GM10248 (cell line): ENCODE measurements at places on chromosomes 1 and 21.

GRCh38 chr1:248697907-248698306 lies 4.7 kb downstream of the OR14I1 start:
- no peak for DNase-seq

DNA sequence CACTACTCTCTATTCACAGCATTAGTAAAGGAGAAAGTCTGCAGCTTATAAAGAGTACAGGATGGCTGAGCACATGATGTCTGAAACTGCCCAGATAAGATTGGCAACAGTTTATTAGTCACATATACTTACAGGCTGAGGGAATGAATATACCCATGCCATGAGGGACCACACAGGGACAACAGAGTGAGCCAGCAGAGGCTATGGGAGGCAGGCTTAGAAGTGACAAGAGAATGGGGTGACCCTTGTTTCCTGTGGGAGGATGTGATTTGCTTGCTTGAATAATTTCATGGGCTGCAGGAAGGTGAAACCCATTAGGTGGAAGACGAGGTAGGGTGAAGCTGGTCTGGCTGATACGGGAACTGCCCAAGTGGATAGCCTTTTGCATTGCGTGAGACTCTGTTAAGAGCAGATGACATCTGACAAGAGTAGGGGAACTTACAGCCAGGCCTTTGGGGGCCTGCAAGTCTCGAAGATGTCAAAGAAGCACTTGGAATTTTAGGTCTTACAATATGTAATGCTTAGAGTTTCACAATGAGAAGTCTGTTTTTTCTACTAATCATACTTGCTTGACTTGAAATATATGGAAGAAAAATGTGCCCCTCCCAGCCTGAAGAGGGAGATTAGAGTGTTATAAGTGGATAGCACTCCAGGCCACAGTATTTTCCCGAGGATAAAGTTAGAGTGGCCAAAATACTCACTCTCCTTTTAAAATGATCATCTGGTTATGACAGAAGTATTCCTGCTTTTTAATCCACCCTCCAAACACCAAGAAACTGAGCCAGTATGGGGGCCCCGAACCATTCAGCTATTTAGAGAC lies 34.6 kb upstream of the TNFSF4 start:
- no peak for DNase-seq

DNA sequence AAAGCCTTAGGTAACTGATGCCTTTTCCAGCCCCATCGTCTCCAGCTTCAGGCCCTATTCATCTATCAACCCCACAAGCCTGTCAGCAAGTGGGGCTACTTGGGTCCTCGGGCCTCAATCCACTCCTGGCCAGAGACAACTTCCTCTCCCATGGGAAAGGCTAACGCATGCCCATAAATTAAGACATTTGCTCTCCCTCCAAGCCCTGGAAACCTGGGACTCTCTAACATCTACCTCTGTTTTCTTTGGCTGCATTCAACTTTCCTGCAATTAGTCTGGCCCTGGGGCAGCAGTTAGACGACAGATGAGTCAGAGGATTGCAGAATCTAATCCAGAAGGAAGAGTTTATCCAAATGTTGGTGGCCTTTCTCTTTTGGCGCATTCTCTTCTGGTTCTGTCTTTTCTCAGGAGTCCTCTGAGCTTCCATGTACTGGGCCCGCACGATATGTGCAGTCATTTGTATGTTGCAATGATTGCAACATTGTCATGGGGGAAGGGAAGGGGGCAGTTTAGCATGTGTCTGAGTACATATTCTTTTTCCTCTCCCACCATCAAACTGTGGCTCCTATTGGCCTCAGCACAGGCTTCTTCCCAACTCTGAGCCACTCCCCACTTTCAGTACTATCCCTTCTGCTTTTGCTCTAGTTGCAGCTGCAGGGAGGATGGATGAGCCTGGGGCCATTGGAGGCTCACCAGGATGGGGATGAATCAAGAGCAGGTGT lies 54.4 kb downstream of the NAV1 start:
- DNase-seq = no peak

- DNase-seq = peak; percentile 75
Observed at GRCh38 chr1:200971955-200972711, 51.4 kb downstream of the KIF21B start.

DNA sequence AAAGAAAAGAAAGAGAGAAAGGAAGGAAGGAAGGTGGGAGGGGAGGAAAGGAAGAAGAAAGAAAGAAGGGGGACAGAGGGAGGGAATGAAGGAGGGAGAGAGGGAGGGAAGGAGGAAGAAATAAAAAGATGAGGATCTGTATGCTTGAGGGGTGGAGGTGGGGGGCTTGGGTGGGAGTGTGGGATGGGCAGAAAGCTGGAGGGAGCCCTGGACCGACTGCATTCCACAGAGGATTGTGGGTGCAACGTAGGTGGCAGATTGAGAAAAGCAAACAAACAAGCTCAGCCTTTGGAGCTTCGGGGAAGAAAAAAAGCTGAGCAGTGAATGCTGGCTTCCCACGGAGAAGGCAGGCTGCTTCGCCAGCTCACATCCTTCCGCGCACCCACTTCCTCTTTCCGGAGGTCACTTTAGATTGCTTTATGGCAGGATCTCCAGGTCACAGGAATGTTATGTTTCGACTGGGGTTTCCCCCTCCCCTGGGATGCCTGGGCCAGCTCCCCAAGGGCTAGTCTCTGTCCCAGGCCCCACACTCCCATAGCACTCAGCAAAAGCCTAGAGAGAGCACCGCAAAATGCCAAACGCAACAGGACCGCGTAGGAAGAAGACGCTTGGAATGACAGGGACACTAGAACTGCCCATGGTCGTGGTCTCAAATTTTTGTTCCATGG lies 20.7 kb upstream of the LGALS8 start:
- no peak for DNase-seq

DNA sequence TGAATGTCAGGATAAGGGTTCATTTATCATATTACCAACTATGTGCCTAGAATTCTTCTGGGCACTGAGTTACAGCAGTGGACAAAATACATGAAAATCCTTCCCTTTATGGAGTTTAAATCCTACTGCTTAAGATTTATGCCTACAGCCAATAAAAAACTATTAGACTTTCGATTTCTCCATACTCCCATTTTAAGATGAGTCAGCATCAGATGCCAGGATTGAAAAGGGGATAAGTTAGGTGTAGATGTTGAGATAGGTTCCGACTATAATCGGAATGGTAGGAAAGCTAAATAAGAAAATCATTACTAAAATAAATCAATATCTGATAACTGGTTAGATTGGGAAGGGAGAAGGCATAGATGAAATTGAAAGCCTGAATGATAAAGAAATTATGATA lies 3.2 kb upstream of the COL24A1 start:
- no peak for DNase-seq

GRCh38 chr1:65002156-65002507 lies 35.8 kb upstream of the JAK1 start:
- no peak for DNase-seq

DNA sequence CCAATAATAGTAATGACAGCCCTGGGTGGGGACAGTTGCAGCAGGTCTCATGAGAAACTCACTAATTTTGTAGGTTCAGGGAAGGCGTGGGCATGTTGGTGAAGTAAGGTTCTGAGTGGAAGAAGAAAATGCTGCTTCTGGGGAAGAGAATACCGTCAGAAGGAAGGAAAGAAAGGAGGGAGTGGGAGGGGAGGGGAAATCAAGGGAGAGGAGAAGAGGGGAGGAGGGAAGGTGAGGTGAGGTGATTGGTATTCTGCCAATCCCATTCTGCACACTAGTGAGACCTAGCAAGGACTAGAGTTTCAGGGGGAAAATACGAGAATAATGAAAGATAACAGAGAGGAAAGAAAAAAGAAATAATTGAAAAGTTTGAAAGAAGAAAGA lies 32.4 kb upstream of the MGST3 start:
- DNase-seq = no peak

- no peak for DNase-seq
Observed at GRCh38 chr1:39854738-39855137, 28.6 kb downstream of the TRIT1 start.

DNA sequence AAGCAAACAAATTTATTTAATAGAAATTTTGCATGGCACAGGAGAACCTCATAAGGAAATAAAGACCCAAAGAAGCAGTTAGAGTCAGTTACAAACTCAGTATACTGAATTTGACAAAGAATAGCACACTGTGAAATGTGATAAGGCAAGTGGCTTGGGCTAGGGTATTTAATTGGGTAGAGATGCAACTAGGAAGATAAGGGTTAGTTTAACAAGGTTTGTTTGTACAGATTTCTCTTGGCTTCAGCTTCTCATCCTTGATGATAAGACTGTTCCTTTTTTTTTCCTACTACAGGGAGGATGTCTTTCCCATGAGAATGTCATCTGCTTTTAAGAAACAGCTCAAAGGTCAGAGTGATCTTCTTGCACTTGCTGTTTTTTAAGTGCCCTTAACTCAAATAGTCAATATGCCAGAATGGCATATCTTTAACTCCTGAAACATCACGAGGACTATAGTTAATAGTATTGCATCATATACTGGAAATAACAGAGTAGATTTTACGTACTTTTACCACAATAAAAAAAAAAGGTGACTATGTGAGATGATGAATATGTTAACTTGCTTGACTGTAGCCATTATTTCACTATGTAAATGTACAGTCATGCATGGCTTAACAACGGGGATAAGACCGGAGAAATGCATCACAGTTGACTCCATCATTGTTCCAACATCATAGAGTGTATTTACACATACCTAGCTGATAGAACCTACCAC lies 9.2 kb upstream of the TRAF3IP3 start:
- DNase-seq = no peak

DNA sequence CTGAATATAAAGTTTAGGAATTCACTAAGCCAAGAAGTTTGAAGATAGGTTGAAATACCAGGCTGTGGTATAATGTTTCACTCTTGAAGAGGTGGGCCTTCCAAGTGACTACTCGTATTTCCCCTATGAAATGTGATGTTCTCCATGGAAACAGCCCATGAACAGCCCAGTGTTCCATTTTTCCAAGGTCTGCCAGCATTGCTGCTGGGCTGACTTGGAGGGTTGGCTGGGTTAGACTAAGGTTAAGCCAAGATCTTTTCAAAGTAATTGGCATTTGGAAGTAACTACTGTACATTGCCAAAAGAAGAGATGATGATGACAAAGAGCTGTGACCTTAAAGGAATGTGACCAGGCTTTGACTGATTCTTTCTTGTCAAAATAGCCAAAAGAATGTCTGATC lies 73.8 kb downstream of the RPE65 start:
- no peak for DNase-seq

DNA sequence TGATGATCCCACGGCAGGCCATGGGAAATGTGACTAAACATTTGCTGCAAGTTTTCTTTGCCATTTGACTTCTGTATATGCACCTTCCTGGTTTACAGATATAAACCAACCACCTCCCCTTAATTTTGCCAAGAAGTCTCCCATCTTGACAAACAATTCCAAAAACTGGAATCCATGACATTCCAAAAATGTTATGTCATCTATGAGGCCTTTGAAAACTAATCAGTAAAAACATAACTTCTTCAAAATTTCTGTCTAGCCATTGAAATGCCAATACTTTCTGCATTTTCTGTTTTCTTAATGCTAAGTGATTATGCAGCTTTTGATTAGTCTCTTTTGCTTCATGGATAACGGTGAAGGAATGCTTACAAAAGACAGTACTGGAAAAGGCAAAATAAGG lies 84.1 kb downstream of the LYST start:
- DNase-seq = no peak
